ENCODE measurements at places on chromosomes 4 and X. TPM values are rescaled to one million over a fixed set of nuclear protein-coding genes. Genes with fewer than 3 reads are reported as not detected.

PPP1R2C gene
- not detected for total RNA-seq

RPS6KA6 gene
- not detected for total RNA-seq

UGT2B15 gene
- not detected for total RNA-seq

PPP4R3C gene
- not detected for total RNA-seq

TAB3 gene
- total RNA-seq, result 25.9 TPM

NPNT gene
- not detected for total RNA-seq

BEX3 gene
- 23.1 TPM for total RNA-seq

G6PD gene
- 27.5 TPM for total RNA-seq

CTPS2 gene
- total RNA-seq, result 3.4 TPM

SPRY1 gene
- total RNA-seq, result 65.8 TPM

ATP1B4 gene
- not detected for total RNA-seq

AFM gene
- not detected for total RNA-seq

ERAS gene
- total RNA-seq, result not detected

TMSB4X gene
- total RNA-seq, result 2,374 TPM

ITGB1BP2 gene
- 2.2 TPM for total RNA-seq

ADAM29 gene
- not detected for total RNA-seq

GRIA3 gene
- total RNA-seq, result not detected

SPANXA2 gene
- not detected for total RNA-seq

GABRE gene
- total RNA-seq, result not detected

PF4V1 gene
- total RNA-seq, result not detected

IQCM gene
- total RNA-seq, result not detected

SLC26A1 gene
- total RNA-seq, result 0.35 TPM

SPANXN3 gene
- not detected for total RNA-seq

ENPEP gene
- not detected for total RNA-seq

TMSB15C gene
- total RNA-seq, result 1.5 TPM

TCEAL6 gene
- not detected for total RNA-seq

TRIM60 gene
- not detected for total RNA-seq

CACNA1F gene
- 0.86 TPM for total RNA-seq

TCEAL8 gene
- total RNA-seq, result 11.3 TPM

CTAG2 gene
- not detected for total RNA-seq

OTC gene
- total RNA-seq, result not detected

MTTP gene
- total RNA-seq, result not detected

WDR13 gene
- 41.6 TPM for total RNA-seq

MAGED1 gene
- 30.4 TPM for total RNA-seq

VCX3B gene
- not detected for total RNA-seq

MTM1 gene
- total RNA-seq, result 18.8 TPM

CTAG1B gene
- total RNA-seq, result not detected

SPACA5 gene
- total RNA-seq, result not detected

AFF2 gene
- total RNA-seq, result 1.9 TPM

HSD17B11 gene
- 38.8 TPM for total RNA-seq

HPGD gene
- 6.1 TPM for total RNA-seq

SLITRK4 gene
- not detected for total RNA-seq

MAD2L1 gene
- total RNA-seq, result 7.4 TPM

ANOS1 gene
- total RNA-seq, result not detected

CDK16 gene
- 161 TPM for total RNA-seq

MAGEA10 gene
- total RNA-seq, result not detected

H2BW2 gene
- not detected for total RNA-seq

RBMXL3 gene
- not detected for total RNA-seq

FABP2 gene
- not detected for total RNA-seq

HEPH gene
- total RNA-seq, result not detected

SMIM10 gene
- total RNA-seq, result not detected

Data from CD8-positive, alpha-beta T cell (primary cell).